Naive thymus-derived CD4-positive, alpha-beta T cell (primary cell): ENCODE measurements at places on chromosomes 7 and 10.

DNA sequence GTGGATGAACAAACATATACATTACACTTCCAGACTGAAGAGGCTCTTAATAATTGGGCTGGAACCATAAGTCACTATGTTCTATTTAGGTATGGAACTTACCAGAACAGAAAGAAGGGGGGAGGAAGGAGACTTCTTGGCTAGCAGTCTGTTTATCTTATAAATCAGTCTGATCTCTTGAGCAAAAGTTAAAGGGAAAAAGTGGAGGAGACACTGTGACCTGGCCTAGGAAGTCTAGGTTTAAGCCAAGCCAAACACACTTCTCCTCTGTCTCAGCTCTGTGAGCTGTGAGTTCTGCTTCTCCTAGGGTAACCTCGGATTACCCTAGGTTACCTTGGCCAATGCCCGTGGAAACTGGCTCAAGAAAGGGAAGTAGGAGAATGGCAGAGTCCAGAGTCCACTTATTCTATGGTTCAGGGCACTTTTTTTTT lies 95.2 kb downstream of the PFKFB3 start:
- peaks cover 7% of the 10 kb centered on the region for H3K4me1 ChIP-seq
- H3K27me3 ChIP-seq, result no peaks in the 10 kb centered on the region
- DNase-seq, result no peak
- H3K27ac ChIP-seq, result no peak overlapping the region
- no peak overlapping the region for H3K4me3 ChIP-seq
- no peaks in the 10 kb centered on the region for H3K36me3 ChIP-seq

- H3K4me3 ChIP-seq, result no peak overlapping the region
- DNase-seq, result no peak
- no peak overlapping the region for H3K27ac ChIP-seq
- H3K4me1 ChIP-seq, result no peaks in the 10 kb centered on the region
These were observed 147.3 kb downstream of the NRCAM start for GRCh38 chr7:108308903-108309302.

DNA sequence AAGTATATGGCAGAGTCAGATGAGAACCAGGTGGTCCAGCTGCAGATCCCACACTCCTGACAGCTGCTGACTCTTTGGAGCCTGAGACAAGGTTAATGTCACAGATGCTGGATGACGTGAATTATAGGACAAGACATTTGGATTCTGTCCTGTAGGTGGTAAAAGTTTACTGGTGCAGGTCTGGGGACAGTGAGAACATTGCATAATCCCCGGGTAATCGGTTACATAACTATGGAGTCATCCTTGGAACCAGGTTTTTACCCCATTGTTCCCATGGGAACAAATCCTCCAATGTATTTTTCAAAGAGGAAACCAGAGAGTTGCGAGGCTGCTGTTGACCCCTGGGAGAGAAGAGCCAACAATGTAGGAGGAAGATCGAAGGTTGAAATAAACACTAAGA lies 27.5 kb upstream of the ZCCHC24 start:
- no peaks in the 10 kb centered on the region for H3K4me1 ChIP-seq
- no peaks in the 10 kb centered on the region for H3K36me3 ChIP-seq
- no peak overlapping the region for H3K27ac ChIP-seq
- H3K27me3 ChIP-seq, result no peaks in the 10 kb centered on the region

DNA sequence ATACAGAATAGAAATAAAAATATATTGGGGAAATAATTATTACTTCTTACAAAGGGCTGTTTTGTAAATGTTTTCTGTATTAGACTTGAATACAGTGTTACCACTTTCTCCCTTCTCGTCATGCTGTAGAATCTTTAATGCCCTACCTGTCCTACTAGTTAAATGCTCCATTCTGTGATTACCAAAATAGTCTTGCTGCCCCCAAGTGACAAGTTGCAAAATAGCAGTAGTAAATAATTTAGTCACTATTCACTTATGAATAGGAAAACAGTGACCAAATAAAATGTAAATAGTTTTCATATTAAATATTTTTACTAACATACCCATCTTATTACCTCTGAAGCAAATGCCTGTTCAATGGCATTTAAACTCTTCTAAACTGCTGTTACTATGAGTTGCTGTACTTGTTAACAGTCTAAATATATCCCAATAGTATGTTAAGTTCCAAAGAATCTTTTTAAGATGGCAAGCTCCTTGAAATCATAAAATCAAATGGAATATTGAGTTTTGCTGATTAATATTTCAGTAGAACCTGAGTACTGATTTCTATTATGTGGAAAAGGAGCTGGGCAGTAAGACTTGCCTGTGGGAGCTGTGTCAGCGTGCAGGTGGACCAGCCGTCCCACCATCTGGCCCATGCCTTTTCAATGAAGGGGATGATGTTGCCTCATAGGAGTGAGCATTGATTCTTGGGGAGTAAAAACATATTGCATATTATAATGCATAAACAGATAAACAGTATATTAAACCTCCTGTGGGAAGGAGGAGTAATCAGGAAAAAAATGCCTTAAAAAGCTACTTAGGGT lies 18.1 kb upstream of the OIT3 start:
- H3K36me3 ChIP-seq, result no peaks in the 10 kb centered on the region
- no peak for DNase-seq
- no peak overlapping the region for H3K27ac ChIP-seq
- H3K4me1 ChIP-seq, result no peaks in the 10 kb centered on the region

DNA sequence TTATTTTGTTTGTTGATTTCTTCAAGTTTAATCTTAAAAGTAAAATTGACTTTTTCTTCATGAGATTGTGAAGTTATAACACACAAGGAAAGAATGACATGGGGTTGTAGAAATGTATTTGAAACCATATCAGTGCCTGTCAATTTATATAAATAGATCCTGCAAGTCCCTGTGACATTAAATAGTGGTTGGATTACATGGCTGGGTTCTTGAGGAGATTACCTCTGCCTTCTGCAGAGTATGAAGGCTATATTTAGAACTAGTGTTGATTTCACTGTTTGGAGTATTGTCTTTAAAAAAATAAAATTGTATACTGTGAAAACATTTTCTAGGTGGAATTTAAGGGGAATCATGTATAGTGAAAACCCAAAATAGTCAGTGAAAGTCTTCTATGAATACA lies 385.8 kb upstream of the SMIM30 start:
- H3K4me3 ChIP-seq, result no peak overlapping the region
- H3K27me3 ChIP-seq, result no peaks in the 10 kb centered on the region
- H3K4me1 ChIP-seq, result no peaks in the 10 kb centered on the region
- DNase-seq, result no peak

GRCh38 chr10:14598809-14599764 lies 175.6 kb downstream of the FAM107B start:
- peaks cover 42% of the 10 kb centered on the region for H3K4me1 ChIP-seq
- H3K4me3 ChIP-seq, result no peak overlapping the region
- DNase-seq, result no peak
- H3K36me3 ChIP-seq, result no peaks in the 10 kb centered on the region
- H3K27ac ChIP-seq, result peak overlapping the region; percentile 31

DNA sequence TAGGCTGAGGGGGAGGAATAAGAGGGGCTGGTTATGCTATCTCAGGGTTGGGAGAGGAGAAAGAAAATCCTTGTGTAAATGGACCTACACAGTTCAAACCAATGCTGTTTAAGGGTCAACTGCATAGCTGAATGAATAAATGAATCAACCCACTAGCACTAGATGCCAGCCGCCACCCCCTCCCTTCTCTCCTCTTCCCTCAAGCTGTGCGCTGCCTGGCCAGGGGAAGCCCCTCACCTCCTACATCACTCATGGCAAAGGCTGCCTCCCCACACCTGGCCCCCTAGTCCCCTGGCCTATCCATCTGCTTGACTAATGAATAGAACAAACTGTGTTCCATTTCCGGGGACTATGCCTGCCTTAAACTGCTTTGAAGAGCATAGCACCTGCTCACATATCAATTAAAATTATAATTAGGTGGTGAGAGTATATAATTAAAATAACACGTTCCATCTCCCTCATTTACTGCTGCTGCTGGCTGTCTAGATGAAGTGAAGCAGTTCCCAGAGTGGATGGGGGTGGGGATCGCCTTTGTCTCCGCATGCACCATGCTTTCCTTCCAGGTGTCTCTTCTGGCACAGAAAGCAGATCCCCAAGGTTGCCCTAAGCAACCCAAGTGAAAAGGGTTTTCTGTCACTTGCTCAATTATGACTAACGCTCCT lies 32.6 kb downstream of the GRID1 start:
- H3K4me1 ChIP-seq, result no peaks in the 10 kb centered on the region
- H3K27me3 ChIP-seq, result no peaks in the 10 kb centered on the region
- no peak overlapping the region for H3K4me3 ChIP-seq
- no peak overlapping the region for H3K27ac ChIP-seq
- no peaks in the 10 kb centered on the region for H3K36me3 ChIP-seq

DNA sequence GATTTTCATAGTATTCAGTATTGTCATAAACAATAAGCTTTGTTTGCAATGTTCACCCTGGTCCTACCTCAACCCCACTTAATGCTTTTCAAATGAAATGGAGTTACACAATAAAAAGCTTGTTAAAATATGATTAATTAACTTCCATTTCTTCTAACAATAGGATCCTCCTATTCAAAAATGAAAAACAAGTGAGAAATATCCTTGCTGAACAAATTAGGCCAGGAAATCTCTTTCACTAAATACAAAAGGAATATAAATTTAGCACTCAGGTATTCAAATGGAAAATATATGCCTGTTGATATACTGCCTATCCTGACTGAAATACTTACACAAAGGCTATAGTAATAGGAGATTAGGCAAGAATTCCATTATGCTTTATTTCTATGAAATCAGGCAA lies 323.4 kb upstream of the GRM3 start:
- no peaks in the 10 kb centered on the region for H3K36me3 ChIP-seq
- no peaks in the 10 kb centered on the region for H3K27me3 ChIP-seq
- no peak overlapping the region for H3K4me3 ChIP-seq
- H3K27ac ChIP-seq, result no peak overlapping the region

DNA sequence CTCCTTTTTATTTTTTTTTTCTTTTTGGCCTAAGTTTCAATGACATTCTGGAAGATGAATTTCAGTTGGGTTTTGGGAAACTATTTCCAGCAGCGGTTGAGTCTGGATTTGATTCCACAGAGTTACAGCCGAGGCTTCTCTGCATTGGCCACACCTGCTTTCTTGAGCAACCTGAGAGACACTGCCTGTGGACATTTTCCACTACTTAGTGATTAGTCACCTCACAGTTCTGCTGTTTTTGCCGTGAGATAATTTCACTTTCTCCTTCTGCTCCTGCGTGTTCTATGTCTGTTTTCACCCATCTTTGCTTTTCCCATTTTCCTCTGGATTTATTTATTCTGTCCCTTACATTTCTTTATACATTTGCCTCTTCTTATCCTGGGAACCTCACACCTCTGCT lies 243.0 kb downstream of the BICC1 start:
- no peaks in the 10 kb centered on the region for H3K27me3 ChIP-seq
- no peak overlapping the region for H3K27ac ChIP-seq
- DNase-seq, result no peak
- no peaks in the 10 kb centered on the region for H3K4me1 ChIP-seq
- no peaks in the 10 kb centered on the region for H3K36me3 ChIP-seq

GRCh38 chr7:67636348-67637022 lies 639.9 kb downstream of the TYW1 start:
- H3K27me3 ChIP-seq, result no peaks in the 10 kb centered on the region
- H3K36me3 ChIP-seq, result no peaks in the 10 kb centered on the region
- no peak overlapping the region for H3K4me3 ChIP-seq
- no peak overlapping the region for H3K27ac ChIP-seq
- DNase-seq, result no peak

- H3K27ac ChIP-seq, result no peak overlapping the region
- no peak overlapping the region for H3K4me3 ChIP-seq
These were observed 1139.7 kb upstream of the CELF2 start for GRCh38 chr10:9877978-9878377.

DNA sequence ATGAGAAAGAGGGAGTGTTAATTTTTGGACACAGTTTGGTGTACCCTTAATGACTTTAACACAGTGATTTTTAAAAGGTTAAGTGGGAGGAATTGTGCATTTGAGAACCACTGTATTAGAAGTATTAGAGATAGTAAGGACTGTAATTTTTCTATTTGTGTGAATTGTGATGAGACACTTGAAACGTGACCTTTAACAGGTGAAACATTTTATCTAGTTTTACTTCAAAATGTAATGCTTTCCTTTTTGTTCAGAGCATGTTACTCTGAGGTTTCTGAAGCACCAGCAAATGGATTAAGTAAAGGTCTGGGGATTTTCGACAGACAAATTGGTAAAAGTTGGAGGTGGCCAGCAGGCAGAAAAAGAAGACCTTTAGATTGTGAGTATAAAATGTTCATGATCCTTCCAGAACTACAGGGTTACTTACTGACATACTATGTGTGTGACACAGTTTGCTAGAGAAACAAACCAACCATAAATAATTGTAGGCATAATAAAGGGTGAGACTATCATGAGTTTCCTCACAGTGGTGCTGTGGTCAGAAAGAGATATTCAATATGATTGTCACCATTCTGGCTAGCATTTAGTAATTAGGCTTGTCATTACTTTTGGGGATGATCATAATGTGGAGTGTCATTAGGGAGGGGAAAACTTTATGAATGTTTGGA lies 26.1 kb downstream of the LCOR start:
- no peak for DNase-seq
- H3K27ac ChIP-seq, result no peak overlapping the region
- H3K4me1 ChIP-seq, result peaks cover 13% of the 10 kb centered on the region

DNA sequence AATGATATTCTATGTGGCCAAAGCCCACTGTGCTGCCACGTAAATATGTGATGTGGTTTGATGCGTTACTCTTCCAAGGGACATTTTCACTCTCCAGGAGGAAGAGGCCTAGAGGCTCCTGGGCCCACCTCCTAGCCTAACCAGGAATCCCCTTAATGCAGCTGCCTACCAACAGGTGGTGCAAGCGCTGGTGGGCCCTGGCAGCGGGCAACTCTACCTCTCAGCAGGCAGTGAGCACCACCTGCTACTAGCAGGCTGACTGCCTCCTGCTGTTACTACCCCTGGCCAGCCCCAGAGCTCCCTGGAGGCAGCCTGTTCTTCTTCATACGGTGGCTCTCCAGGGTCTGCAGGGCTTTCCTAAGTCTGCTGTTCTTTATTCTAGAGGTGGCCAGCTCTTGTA lies 62.8 kb downstream of the CDH23 start:
- H3K4me1 ChIP-seq, result no peaks in the 10 kb centered on the region
- H3K27ac ChIP-seq, result no peak overlapping the region
- no peaks in the 10 kb centered on the region for H3K36me3 ChIP-seq
- H3K4me3 ChIP-seq, result no peak overlapping the region
- H3K27me3 ChIP-seq, result no peaks in the 10 kb centered on the region

DNA sequence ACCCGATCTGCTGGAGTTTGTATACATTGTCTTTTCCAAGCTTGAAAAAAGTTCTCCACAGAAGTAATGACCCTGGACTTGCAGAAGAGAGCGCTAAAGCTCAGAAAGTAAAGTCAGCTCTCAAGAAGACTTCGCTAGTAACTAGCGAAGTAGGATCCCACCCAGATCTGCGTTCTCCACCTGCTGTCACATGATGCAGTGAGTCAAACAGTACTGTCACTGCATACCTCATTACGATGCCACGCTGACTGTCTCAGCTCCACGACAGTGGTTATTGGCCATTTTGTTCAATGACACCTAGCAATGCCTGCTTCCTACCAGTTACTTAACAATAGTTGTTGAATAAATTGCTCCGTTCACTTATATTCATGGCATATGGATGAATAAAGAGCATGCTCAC lies 29.7 kb upstream of the SEC61G start:
- peak; percentile 23 for DNase-seq
- H3K4me1 ChIP-seq, result no peaks in the 10 kb centered on the region
- no peaks in the 10 kb centered on the region for H3K36me3 ChIP-seq
- no peaks in the 10 kb centered on the region for H3K27me3 ChIP-seq

GRCh38 chr7:42186151-42186550 lies 50.9 kb downstream of the GLI3 start:
- H3K4me1 ChIP-seq, result no peaks in the 10 kb centered on the region
- no peaks in the 10 kb centered on the region for H3K36me3 ChIP-seq
- no peaks in the 10 kb centered on the region for H3K27me3 ChIP-seq
- H3K27ac ChIP-seq, result no peak overlapping the region

- no peak overlapping the region for H3K27ac ChIP-seq
- no peak for DNase-seq
- no peak overlapping the region for H3K4me3 ChIP-seq
- no peaks in the 10 kb centered on the region for H3K4me1 ChIP-seq
- H3K36me3 ChIP-seq, result no peaks in the 10 kb centered on the region
These were observed 189.9 kb upstream of the PDE1C start for GRCh38 chr7:32259931-32260596.
